ENCODE measurements at places on chromosomes 2 and 18.

DNA sequence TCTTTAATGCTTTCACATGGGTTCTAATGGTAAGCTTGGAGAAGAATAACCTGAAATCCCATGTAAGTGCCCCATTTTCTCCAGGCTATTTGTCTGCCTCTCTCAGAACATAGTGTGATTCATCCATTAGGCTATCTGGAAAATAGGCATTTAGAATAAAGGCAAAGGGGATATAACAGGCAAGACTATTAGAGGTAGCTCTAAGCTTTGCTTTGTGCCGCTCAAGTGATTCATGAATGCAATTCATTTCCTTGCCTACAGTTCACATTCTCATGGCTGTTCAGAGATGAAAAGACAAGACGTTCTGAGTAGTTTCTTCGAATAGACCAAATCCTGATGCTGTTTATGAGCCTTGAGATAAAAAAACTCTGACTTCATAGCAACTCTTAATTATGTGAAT lies 101.7 kb downstream of the ANKRD44 start:
- DNase-seq, result no peak

DNA sequence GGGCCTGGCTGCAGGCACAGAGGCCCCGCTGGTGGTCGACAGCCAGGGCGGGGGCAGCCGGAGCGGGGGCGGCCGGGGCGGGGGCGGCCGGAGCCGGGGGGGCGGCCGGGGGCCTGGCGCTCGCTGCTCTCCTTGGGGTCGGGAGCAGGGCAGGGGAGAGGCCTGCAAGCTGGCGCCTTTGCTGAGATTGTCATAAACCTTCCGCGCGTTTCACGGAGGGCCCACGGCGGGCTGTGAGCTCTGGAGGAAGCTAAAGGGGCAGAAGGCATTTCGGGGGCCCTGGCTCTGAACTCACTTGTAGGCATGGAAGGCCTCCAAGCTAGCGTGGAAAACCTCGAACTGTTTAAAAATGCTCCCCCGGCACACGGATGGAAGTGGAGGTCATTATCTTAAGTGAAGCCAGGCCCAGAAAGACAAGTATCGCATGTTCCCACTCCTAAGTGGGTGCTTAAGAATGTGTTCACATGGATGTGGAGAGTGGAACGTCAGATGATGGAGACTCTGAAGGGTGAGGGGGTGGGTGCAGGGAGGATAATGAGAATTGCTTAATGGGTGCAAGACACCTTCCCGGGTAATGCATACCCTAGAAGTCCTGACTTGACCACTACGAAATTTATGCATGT lies 629 bp downstream of the PRELID3A start:
- DNase-seq, result no peak

DNA sequence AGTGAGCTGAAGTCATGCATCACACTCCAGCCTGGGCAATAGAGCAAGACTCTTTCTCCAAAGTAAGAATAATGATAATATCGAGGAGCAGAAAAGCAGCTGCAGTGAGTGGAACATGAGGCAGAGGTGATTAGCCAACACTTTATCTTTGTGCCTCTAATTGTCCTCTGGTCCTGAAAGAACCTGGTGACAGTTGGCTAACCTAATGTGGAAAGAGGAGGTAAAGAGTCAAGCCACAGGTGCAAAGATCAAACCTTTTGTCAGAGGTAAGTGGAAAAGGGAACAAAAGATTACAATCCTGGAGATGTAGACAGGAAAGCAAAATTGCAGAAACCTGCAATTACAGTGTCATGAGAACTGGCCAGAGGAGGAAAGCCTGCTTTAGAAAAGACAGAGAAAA lies 53.5 kb upstream of the LCLAT1 start:
- no peak for DNase-seq

- no peak for DNase-seq
Observed at GRCh38 chr2:175309799-175310198, 128.3 kb upstream of the ATP5MC3 start.

DNA sequence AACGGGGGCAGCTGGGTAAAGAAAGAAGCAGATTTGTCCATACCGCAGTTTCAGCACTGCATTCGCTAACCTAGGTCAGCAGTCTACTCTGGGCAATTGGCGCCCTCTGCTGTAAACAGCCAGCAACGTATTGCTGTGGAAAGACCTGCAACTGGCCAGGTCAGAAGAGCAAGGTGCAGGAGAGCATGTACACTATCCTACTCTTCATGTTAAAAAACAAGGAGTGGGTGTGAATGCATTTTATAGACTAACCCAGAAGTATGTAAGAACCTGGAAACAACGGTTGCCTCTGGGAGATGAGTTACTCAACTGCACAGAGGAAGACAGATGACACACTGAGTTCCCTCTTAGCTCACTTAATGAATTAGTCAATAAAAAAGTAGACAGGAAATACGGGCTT lies 6.2 kb downstream of the MRPS5 start:
- peak; percentile 2 for DNase-seq

- no peak for DNase-seq
Observed at GRCh38 chr2:212939777-212940531, 211.5 kb downstream of the IKZF2 start.

- DNase-seq, result no peak
Observed at GRCh38 chr2:239156516-239157265, 244.1 kb downstream of the HDAC4 start.

GRCh38 chr2:240905176-240905781 lies 857 bp upstream of the CROCC2 start:
- DNase-seq, result no peak

- no peak for DNase-seq
Observed at GRCh38 chr18:70288171-70288850, 534 bp upstream of the SOCS6 start.

DNA sequence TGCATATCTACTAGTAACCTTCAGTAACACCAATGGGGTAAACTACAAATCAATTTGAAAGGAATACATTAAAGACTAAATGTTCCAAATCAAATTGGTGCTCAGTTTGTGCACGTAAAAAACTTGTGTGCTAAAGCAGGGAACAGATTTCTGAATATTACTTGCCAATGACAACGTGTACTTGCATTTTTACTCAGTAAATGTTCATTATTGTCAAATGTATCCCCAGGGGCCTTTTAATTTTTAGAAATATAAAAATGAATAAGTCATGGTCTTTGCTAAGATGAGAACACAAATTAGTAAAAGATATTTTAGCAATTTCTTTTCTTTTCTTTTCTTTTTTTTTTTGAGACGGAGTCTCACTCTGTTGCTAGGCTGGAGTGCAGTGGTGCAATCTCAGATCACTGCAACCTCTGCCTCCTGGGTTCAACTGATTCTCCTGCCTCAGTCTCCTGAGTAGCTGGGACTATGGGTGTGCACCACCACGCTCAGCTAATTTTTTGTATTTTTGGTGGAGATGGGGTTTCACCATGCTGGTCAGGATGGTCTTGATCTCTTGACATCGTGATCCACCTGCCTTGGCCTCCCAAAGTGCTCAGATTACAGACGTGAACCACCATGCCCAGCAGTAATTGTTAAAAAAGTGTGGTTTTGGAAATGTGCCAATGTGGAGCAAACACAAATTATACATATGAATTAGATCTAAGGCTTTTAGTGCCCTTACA lies 52.6 kb downstream of the PMAIP1 start:
- DNase-seq, result no peak

GRCh38 chr2:102606353-102606752 lies 13.0 kb upstream of the SLC9A2 start:
- no peak for DNase-seq

- DNase-seq, result no peak
Observed at GRCh38 chr2:107685421-107685986, 141.2 kb upstream of the RGPD4 start.

DNA sequence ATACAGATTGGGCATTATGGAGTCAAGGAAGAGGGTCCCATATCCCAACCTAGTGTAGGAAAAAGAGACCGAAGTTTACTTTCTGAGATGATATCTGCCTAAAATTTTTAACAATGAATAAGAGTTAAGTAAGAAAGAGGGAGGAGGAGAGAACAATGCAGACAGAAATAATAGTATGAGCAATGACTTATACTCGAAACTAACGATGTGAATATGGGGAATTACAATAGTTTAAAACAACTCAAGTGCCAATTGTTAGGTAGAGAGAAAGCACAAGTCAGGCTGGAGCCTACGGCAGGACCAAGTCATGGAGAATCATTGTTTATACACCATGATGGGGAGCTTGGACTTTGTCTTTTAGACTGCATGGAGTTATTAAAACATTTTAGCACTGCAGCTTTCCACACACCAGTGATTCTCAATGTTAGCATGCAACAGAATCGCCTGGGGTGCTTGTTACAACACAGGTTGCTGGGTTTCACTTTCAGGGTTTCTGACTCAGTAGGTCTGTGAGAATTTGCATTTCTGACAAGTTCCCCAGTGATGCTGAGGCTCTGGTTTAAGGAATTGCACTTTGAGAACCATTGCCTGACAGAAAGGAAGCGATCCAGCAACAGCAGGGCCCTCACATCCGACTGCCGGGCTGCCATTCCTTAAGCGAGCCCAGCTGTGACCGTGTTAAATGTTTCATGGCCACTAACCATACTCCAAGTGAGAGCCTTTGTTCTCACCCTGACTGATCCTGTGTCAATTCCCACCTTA lies 511.2 kb downstream of the DCDC2C start:
- no peak for DNase-seq

DNA sequence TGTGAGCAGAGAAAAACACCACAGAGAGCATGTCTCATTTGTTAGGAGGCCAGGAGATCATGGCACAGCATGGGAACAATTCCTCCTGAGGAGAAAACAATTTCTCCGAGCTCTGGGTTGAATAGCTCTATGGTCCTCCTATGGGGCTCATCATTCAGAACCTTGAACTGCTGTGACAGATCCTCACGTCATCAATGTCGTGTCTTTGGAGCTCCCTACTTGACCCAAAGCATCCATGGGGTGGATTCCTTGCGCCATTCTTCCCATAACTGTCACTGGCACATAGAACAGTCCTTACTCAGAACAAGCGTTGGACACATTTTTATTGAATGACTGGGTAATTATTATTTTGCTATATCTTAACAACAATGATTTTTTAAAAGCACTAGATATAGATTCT lies 15.8 kb upstream of the TCF4 start:
- no peak for DNase-seq

DNA sequence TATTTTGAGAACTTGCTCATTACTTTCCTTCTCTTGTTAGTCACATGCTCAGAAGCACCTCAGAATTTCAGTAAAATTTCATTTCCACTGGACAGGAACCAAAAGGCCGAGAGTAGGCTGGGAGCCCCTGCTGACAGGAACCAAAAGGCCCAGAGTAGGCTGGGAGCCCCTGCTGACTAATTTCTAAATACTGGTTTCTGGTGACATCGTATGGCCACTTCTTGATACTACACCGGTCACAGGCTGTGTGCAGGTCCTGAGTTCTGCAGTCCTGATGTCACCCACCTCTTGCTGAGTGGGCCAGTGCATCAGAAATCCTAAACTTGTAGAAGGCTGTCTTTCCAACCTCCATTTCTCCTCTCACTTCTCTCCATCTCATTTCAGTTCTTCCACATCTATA lies 17.7 kb upstream of the EN1 start:
- no peak for DNase-seq

- DNase-seq, result no peak
Observed at GRCh38 chr18:37019157-37019827, 190.4 kb downstream of the KIAA1328 start.

GRCh38 chr2:128374001-128374710 lies 55.5 kb upstream of the HS6ST1 start:
- peak; percentile 81 for DNase-seq

GRCh38 chr2:238985931-238986446 lies 138.1 kb downstream of the TWIST2 start:
- DNase-seq, result no peak

DNA sequence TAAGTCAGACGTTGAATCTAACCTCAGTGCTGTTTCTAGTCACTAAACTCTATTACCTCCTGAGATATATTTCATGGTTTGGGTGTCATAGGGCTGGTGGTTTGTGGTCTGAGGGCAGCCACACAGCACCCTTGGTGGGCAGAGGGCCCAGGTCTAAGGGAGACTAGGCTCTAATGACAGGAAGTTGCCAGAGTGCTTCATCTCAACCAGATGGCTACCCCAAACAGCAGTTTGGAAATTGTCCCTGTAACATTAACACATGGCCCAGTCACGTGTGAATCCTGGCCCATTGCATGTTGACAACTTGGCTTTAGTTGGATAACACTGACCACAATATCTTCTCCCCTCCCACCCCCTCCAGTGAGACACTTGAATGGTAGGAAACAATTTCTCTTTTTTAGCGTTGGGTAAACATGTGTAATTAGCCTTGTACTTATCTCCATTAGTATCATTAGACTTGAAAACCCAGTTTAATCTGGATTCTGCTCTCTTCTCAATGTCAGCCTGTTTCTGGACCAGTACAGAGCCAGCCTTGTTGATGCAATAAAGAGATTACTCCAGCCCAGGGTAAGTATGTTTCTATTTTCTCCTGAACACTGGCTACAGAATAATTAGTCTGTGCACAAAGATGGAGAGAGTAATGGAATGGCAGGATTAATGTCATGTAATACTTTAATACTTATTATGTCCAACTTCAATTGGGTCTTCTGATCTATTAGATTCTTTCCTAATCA lies 187.8 kb upstream of the SIX3 start:
- no peak for DNase-seq

GRCh38 chr2:141348481-141348880 lies 782.3 kb downstream of the LRP1B start:
- DNase-seq, result peak; percentile 39

DNA sequence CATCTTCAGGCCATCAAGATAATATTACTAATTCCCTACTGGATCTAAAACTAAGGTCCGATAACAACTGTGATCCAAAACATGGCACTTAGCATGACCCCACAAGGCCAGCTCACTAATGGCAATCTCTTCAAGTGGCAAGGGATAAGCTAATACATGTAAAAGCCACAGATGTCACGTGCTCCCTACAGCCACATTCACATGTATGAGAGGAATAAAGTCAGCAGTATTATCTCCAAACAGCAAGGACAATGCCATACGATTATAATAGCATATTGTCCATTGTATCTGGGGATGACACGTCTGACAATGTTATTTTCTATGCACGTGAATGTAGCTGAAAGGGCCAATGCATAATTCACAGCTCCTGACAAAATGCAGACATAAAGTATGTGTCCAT lies 56.0 kb downstream of the KLF7 start:
- no peak for DNase-seq

DNA sequence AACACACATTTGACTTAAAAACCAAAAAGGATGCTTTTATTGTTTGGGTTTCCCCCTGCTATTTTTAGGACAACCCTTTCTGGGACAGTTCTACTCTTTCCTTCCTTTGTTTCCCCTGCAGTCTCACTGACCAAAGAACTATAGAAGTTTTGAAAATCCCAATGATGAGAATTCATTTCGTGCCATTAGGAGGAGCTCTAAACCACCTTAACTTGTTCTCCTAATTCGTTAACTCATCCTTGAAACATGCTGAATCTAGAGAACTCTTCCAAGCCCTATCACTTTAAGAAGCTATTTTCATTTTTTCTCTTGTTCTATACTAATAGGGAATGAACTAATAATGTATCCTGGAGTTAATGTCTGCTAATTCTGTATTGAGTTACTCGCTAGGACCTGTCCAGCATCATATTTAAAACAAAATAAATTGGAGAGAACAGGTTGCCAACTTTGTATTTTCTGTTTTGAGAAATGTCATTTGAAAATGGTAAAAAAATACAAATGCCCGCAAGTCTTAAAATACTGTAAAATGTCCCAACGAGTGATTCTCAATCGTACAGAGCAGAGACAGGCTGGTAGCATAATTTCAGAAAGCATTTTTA lies 62.9 kb downstream of the AFTPH start:
- DNase-seq, result no peak
